CD4-positive, alpha-beta T cell treated with Interleukin-6 at 100 ng/mL for 8 hours (primary cell): ENCODE measurements at places on chromosomes 12 and 14.

DNA sequence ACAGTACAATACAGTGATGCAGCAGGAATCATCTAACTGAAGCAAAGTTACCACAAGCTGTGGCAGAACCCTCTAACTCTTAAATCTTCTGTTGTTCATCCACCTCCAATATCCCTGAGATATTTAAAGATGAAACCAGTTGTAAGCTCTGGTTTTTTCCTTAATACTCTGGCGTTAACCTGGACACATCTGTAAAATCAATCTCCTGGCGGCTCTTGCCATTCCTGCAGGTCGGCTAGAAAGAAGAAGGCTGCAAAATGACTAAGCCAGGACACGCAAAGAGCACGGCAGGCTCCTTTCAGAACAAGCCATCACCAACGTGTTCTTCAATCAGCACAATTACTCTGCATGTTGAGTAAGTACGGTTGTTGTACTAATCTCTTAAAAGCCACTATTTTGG is 309.3 kb downstream of the MED13L start:
- no peak for DNase-seq

DNA sequence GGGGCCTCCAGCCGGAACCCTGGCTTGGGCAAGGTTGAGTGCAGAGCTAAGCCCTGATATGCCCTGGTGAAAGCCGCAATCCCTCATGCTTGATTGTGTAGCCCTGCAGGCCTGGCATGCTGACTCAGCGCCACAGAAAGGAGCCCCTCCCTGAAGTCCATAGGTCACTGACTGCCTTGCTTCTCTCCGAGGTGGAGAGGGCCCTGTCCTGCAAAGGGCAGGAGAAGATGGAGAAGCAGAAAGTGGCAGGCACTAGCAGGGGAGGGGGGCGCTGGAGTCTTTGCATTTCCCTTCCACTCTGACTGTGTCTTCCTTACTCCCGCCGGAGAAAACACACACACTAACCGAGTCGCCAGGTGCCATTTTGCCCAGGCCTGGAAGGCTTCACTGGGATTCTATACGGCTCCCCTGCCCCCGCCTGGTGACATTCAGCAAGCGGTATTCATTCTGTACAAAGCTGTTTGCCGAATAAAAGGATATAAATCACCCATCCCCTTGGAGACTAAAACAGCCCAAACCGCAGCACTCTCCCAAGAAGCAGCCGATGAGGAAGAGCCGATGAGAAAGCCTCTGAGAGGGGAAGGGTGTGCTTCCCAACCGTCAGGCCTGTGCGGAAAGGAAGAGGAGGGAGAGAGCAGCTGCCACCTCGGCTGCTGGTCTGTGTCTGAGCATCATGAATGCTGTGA is 69.8 kb downstream of the SLC6A12 start:
- no peak for DNase-seq

GRCh38 chr12:20260851-20261250 is 107.5 kb upstream of the PDE3A start:
- no peak for DNase-seq

GRCh38 chr14:60757567-60758002 is 23.0 kb downstream of the MNAT1 start:
- no peak for DNase-seq

DNA sequence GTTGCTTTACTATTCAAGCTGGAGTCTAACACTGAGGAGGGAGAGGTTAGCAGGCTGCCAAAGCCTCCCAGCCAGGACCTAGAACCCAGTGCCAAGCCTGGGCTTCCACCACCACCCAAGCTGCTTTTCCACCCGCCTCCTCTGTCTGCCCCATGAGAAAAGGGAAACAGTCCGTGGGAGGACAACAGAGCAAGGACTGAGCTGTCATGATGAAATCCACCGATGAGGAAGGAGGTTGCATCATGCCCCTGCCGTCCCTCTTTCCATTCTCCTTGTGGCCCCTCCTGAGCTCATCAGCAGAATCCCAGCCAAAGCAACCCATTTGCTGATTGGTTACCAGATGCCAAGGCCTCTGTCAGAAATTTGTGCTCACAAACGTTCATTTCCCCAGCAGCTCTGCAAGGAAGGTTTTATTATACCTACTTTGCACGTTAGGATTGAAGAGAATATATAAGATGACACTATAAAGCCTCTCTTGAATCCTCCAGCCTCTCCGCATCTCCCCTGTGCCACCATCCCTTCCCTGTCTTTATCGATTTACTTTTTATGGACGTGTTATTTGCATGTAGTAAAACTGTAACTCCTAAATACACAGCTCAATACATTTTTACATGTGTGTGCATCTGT is 6.3 kb upstream of the SERPINA1 start:
- DNase-seq, result no peak

- no peak for DNase-seq
Observed at GRCh38 chr14:100791348-100791735, 34.6 kb upstream of the MEG3 start.

- no peak for DNase-seq
Observed at GRCh38 chr14:55707365-55707804, 127.4 kb downstream of the KTN1 start.

GRCh38 chr12:114479831-114480230 is 73.9 kb upstream of the TBX5 start:
- no peak for DNase-seq

GRCh38 chr12:121916719-121917118 is 1.7 kb upstream of the CFAP251 start:
- no peak for DNase-seq

GRCh38 chr12:117076410-117077372 is 22.5 kb downstream of the TESC start:
- DNase-seq, result no peak

GRCh38 chr14:94138251-94138650 is 8.8 kb upstream of the IFI27L2 start:
- no peak for DNase-seq

- DNase-seq, result no peak
Observed at GRCh38 chr12:30930641-30931040, 4.1 kb downstream of the TSPAN11 start.

DNA sequence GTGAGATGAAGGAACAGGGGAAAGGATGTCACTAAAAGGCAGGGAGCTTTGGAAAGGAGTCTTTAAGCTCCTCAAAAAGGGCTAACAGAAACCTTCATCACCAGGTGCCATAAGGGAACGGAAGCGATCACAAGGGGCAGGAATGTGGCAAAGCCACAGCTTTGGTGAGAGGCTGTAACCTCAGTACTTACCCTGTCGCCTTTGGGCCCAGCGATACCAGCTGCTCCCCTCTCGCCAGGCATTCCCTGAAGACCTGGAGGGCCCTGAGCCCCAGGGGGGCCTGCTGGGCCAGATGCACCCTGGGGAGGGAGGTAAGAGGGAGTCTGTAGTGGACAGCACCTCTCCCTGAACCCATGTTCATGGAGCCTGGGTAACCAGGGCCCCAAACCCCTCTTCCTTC is 18.9 kb downstream of the TMEM106C start:
- no peak for DNase-seq

GRCh38 chr14:89700801-89701200 is 253.7 kb downstream of the EFCAB11 start:
- no peak for DNase-seq

- no peak for DNase-seq
Observed at GRCh38 chr14:52055167-52055566, 13.7 kb downstream of the NID2 start.

DNA sequence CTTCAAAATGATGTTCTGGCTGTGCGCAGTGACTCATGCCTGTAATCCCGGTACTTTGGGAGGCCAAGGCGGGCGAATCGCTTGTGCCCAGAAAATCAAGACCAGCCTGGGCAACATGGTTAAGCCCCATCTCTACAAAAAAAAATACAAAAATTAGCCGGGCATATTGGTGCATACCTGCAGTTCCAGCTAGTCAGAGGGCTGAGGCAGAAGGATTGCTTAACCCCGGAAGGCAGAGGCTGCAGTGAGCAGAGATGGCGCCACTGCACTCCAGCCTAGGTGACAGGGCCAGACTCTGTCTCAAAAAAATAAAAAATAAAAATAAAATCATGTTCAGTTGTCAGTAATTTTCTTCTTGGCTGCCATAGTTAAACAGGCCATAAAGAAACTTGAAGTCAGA is 245.9 kb upstream of the USP15 start:
- DNase-seq, result no peak

DNA sequence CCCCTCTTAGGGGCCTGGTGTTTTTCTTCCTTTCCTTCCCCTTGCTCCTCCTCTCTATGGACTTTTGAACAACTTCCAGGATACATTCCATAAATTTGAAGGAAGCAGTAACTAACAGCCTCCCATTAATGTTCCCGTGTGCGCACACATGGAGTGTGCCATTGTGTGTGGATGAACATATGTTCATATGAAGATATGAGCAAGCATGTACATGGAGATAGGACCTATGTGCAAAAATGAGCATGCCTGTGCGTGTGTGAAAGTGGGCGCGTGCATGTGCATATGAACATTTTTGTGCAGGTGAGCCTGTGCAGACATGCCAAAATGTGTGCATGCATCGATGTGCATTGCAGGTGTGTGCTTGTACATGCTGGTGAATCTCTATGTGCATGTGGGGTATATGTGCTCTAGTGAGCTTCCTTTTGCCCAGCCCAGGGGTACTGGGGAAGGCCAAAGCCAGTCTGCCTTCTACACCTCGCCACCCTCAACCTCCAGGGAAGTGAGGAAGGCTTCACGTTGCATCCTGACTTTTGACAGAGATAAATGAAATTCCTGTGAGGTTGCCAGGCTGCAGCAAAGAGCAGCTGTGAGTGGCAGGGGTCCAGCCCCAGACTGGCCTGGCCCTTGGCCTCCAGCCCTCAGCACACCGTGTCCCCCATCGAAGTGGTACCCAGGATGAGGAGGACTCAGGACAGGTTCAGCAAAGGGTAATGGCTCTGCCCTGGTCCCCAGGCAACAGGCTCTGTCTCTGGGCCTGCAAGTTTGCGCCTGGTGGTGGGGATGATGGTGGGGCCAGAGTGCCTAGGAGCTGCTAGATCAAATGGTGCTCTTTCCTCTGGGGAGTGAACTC is 21.1 kb upstream of the PGF start:
- DNase-seq, result no peak

GRCh38 chr14:54209511-54210250 is 187.1 kb upstream of the CDKN3 start:
- DNase-seq, result no peak

GRCh38 chr12:119627686-119628085 is 34.1 kb downstream of the TMEM233 start:
- no peak for DNase-seq

DNA sequence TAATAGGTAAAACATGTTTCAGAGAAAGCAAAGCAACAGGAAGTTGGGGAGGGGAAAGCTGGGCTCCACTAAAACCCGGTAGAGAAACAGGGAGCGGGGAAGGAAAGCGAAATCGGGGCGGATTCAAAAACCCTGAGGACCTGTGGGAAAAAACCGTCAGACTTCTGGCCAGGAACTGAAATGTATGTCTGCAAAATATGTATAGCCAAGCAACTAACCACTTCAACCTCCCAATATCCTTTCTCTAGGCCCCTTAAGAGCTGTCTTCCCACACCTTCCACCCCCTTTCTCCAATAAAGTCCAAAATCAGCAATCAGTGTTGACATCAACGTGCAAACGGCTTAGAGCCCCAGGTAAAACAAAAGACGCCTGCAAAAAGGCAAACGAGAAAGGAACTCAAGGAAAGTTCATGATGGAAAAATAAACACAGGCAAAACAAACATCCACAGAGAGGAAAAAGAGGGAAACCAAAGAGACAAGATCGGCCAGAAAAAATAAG is 32.8 kb downstream of the SIX1 start:
- DNase-seq, result no peak

GRCh38 chr12:131356485-131357184 is 354.3 kb upstream of the SFSWAP start:
- DNase-seq, result no peak

- DNase-seq, result no peak
Observed at GRCh38 chr12:81094718-81095360, 17.0 kb downstream of the ACSS3 start.

- no peak for DNase-seq
Observed at GRCh38 chr14:63543826-63544406, 739 bp upstream of the PPP2R5E start.

DNA sequence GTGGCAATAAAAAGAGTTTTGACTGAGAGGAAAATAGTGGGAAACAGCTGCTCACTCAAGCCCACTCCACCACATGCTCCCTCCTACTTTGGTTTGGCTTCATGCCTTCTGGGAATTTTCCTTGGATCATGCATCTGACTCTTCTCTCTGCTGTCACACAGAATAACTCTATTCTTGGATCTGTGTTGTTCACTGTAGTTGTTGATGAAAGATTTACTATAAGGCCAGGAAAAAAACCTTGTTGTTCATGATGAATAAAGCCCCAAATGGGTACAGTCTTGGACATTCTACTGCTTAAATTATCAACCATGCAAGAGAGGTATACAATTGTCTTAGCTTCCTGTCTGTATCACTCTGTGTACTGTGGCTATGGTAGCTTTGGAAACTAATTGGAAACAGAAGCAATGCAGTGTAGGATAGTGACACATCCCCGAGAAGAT is 70.5 kb downstream of the TMX1 start:
- DNase-seq, result no peak

DNA sequence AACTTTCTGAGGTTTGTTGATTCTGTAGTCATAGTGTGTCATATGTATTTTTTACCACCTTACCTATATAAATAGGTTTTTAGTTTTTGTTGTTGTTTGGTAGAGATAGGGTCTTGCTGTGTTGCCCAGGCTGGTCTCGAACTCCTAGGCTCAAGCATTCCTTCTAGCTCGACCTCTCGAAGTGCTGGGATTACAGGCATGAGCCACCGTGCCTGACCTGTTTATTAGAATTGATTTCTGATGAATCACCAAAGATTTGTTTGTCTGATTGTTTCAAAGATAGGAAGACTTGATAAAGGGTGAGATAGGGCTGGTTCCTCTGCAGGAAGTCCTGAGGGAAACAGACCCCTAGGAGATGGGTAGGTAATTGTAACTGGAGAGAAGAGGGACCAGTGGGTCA is 481.6 kb downstream of the PCNX1 start:
- no peak for DNase-seq

- no peak for DNase-seq
Observed at GRCh38 chr12:93358821-93359220, 18.9 kb upstream of the NUDT4 start.

DNA sequence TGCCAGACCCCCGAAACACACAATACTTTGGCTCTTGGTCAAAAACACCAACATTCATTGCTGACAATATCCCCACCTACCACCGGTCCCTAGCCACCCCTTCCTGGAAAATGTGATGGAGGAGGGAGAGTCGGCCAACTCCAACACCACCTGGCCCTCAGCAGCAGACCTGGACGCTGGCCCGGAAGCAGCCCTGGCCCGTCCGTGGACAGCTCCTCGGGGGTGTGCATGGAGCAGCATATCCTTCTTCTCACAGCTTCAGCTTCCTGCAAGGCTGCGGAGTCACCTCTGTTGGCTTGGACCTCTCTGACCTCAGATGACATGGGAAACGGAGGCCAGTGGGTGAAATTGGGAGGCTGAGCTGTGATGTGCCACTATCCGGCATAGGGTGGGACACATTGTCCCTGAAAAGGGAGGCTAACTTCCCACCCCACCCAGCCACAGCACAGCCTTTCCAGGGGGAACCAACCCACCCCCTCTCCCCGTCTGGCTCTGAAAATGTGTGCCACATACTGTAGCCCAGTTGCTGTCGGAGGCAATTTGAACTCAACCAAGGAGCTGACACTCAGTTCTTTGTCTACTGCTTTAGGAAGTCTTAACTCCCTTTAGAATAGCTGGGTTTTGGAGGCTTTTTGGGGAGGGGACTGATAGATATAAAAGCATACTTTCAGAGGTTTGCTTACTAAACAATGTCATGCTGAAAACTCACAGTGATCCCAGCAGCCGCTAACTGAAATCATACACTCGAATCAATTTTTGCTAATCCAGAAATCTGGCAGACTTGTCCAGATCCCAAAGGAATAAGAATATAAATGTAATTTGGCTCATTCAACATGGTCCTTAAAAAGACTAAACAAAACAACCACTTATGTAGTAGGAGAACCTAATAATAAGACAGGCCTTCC is 43.1 kb upstream of the LTA4H start:
- no peak for DNase-seq
